ENCODE measurements at places on chromosomes 4 and X. TPM values are rescaled to one million over a fixed set of nuclear protein-coding genes. Genes with fewer than 3 reads are reported as not detected.

The UCP1 gene
- total RNA-seq, result 0.46 TPM

- no peaks in the 10 kb centered on the region for H3K36me3 ChIP-seq
- H3K4me3 ChIP-seq, result no peak overlapping the region
Observed at GRCh38 chr4:123380728-123381716, 15.6 kb upstream of the SPRY1 start.

DNA sequence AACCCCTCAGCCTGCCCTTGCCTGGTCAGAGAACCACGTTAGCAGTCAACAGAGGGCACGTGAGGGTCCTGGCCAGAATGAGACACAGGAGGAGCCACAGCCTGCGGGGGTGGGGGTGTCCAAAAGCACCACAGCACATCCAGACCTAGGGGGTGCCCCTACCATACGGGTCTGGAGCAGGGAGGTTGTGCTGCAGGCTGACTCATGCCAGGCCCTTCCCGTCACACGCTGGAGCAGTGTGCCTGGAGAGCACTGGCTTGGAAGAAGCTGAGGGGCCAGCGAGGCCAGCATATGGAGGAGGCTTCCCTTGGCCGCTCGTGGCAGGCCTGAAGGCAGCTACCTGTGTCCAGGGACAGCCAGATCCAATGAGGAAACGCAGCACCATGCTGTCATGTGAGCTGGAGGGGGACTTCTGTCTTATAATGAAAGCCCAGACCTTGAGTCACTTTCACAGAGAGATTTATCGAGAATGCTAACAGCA, 1.5 kb upstream of the IRAK1 start:
- H3K36me3 ChIP-seq, result peaks cover 2% of the 10 kb centered on the region
- H3K27ac ChIP-seq, result peak overlapping the region; percentile 84
- peaks cover 20% of the 10 kb centered on the region for H3K4me1 ChIP-seq
- H3K4me3 ChIP-seq, result no peak overlapping the region
- H3K27me3 ChIP-seq, result no peaks in the 10 kb centered on the region

- no peaks in the 10 kb centered on the region for H3K36me3 ChIP-seq
- no peak for DNase-seq
- H3K4me1 ChIP-seq, result no peaks in the 10 kb centered on the region
- H3K27ac ChIP-seq, result no peak overlapping the region
- H3K4me3 ChIP-seq, result no peak overlapping the region
Observed at GRCh38 chr4:79121875-79122358, 182.7 kb upstream of the PAQR3 start.

The ZNF732 gene
- total RNA-seq, result 1.4 TPM

DNA sequence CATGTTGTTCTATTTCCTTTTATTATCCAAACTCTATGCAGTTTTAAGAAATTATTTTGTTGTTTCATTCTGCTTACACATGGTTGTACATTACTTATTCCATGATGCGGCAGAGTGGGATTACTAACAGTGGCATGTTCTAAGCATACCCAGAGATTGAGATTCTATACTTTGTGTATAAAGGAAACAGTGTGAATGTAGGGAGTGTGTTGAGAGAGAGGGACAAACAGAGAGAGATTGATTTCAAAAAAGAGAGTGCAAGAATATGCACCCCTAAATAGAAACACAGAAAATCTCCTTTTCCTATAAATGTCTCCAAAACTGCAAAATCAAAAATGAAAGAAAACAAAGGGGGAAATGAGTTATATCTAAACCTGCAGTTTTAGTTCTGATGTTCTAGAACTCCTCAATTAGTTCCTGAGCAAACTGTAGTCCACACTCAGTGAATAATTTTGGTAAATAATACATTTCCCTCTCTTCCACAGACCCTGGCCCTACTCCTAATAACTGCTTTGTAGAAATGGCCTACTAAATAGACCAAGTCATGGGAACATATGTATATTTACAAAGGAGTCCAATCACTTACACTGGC, 31.0 kb downstream of the SLC9B1 start:
- no peaks in the 10 kb centered on the region for H3K36me3 ChIP-seq
- DNase-seq, result no peak
- H3K27ac ChIP-seq, result no peak overlapping the region
- H3K4me1 ChIP-seq, result no peaks in the 10 kb centered on the region
